ENCODE measurements at places on chromosomes 4 and X. TPM values are rescaled to one million over a fixed set of nuclear protein-coding genes. Genes with fewer than 3 reads are reported as not detected.

The CYLC1 gene
- not detected for total RNA-seq

The PABPC1L2A gene
- not detected for total RNA-seq

The AREG gene
- 714 TPM for total RNA-seq

The PRR32 gene
- total RNA-seq = not detected

The MAGEA1 gene
- not detected for total RNA-seq

The BMP3 gene
- under 0.01 TPM for total RNA-seq

The CLDN34 gene
- 0.14 TPM for total RNA-seq

The GEMIN8 gene
- 16.8 TPM for total RNA-seq

The PIN4 gene
- 19.2 TPM for total RNA-seq

The TMPRSS11B gene
- 0.43 TPM for total RNA-seq

The UGT2B15 gene
- not detected for total RNA-seq

The BMX gene
- total RNA-seq = not detected

The BEX5 gene
- total RNA-seq = 1.7 TPM

The IQSEC2 gene
- 2.7 TPM for total RNA-seq

The SLC10A6 gene
- total RNA-seq = 41.0 TPM

The DGKQ gene
- 19.1 TPM for total RNA-seq

The APOOL gene
- total RNA-seq = 9.6 TPM

The SHROOM2 gene
- 11.4 TPM for total RNA-seq

The DDIT4L gene
- total RNA-seq = 1.0 TPM

Measured in nasal cavity respiratory epithelium epithelial cell of viscerocranial mucosa (primary cell).